ENCODE measurements at places on chromosomes 2 and 18.

DNA sequence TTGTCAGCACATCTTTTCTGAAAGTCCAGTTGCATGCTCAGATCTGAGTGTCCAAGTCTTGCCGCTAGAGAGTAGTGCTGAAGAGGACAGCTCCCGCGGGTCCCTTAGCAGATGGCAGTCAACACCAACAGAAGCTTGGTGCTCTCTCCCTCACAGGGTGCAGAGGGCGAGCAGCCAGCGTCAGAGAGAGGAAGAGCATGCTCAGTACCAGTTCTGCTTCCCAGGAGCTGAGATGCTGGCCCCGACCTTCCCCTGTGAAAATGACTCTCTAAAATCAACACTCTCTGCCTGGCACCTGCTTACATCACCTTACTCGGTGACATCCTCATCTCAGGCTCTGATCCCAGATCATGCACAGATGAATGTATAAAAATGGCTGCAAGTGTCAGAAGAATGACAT is 86.0 kb upstream of the TWIST2 start:
- no peak for DNase-seq

DNA sequence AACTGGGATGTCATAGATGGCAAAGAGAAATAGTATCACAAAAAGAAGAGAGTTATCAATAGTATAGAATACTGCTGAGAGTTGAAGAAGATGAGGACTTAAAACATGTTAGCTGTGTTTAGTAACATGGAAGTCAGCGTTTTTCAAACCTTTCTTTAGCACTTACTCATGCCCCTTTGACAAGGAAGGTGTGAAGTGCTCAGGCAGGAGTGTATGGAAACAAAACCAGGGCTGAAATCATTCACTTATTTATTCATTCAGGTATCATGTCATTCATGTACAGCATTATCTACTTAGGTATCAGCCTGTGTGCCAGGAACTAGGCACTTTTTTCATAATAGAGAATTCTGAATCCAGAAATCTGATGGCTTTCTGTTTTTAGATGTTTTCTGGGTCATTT is 27.2 kb downstream of the CD28 start:
- DNase-seq: no peak

DNA sequence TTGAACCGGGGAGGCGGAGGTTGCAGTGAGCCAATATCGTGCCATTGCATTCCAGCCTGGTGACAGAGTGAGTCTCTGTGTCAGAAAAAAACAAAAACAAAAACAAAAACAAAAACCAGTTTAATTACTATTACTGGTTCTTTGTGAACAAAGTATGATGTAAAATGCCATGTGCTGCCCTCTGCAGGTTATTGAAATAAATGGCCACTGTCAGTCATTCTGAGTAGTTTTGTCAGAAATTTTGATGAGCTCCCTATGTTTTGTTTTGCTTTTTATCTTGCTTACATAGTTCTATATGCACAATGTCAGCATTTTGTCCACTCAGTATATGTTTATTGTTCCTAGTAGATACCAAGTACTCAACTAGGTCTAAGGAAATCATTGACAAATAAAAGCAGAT is 423.6 kb upstream of the CHST9 start:
- DNase-seq: no peak

DNA sequence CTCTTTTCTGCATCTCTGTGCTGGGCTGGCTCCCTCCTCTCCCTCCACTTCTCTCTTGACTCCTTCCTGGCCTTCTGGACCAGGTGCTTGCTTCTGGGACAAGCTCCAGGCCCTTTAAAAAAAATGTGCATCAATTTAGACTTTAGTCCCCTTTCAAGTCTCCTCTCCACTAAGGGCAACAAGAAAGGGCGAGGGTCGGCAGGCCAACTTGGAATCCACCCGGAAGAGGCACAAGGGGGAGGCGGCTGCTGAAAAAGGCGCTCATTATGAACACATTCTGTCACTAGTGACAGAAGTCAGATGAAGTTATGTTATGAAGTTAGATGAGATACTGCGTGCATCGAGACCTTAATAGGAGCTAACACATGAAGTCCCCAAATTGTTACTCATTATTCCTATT is 13.6 kb upstream of the RHOB start:
- no peak for DNase-seq

- no peak for DNase-seq
Measured at GRCh38 chr2:100865816-100866460, 46.0 kb downstream of the NPAS2 start.

DNA sequence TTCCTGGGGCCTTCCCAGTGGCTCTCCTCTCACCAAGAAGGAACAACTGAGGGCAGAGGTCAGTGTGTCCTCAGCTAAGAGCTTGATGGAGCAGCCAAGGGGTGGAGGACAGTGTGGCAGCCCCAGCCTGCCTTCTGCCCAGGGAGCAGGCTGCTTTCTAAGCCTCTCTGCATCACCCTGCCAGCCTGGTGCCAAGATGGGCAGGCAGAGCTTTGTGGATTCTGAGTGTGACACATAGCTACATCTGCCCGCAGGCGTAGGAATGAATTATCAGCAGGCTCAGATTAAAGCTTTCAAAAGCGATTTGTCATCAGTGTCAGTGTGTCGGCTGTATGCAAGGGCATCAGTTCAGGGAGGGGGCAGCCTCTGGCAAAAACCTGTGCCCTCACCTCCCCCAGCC is 8.7 kb downstream of the MAL start:
- no peak for DNase-seq

GRCh38 chr18:42131066-42131929 is 176.3 kb downstream of the PIK3C3 start:
- DNase-seq: no peak

- no peak for DNase-seq
Measured at GRCh38 chr2:221156062-221156734, 415.9 kb downstream of the EPHA4 start.

- no peak for DNase-seq
Measured at GRCh38 chr2:238948765-238949641, 101.1 kb downstream of the TWIST2 start.

- no peak for DNase-seq
Measured at GRCh38 chr18:11147962-11148679, 1.2 kb downstream of the PIEZO2 start.

All from activated CD4-positive, CD25-positive, alpha-beta regulatory T cell treated with anti-CD3 and anti-CD28 coated beads, Interleukin-2, amount 50 U/mL, for 16 hours (primary cell).